ENCODE measurements at places on chromosomes 5 and 9.

DNA sequence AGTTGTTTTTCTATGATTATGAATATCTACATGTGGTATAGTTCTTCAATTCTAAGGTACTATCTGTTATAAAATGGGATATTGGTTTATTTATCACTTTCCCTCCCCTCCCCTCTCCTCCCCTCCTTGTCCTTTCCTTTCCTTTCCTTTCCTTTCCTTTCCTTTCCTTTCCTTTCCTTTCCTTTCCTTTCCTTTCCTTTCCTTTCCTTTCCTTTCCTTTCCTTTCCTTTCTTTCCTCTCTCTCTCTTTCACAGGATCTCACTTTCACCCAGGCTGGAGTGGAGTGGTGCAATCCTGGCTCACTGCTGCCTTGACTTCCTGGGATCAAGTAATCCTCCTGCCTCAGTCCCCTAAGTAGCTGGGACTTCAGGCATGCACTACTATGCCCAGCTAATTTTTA, 466.8 kb downstream of the DMAC1 start:
- DNase-seq = no peak

DNA sequence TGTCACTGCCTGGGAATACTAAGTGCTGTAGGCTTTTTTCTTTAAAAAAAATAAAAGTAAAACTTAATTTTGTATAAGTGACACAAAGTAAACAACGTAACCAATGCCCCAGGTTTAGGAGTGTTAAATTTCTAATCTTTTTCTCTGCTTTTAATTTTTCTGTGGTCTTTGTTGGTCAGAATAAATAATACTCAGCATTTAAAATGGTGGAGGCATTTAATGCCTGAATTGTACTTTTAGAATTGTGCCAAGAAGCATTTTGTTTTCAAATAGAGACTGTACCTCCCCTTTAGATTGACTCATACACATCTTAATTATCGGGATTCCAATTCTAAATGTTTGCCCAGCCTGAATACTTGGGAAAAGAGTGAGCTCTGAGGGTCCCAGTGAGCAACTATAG, 1.6 kb downstream of the DMXL1 start:
- DNase-seq = no peak

GRCh38 chr9:100066539-100066938, 32.3 kb downstream of the ERP44 start:
- DNase-seq = no peak

DNA sequence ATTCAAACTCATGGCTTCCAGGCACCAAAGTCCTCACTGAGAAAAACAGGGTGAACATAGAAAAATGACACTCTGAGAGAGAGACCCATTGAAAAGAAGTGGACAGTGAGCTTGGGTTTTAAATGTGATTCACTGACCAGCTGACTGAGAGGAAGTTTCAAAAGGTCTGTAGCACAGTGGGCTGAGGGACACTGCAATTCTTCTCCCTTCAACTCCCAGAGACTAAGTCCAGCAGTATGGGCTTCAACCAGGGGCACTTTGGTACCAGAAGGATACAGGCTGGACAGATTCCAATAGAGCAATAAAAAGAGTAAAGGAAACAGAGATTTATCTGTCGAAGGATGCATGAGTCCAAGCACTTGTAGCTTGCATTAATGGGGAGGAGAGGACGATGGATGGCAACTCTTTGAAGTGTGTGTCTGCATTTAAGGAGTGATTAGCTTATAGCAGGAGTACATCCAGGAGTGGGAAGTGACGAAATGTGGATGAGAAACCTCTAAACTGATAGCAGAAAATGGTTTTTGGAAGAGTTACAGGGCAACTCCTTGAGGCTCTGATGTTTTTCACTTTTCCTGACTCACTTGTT, 117.0 kb upstream of the ANKRD55 start:
- no peak for DNase-seq

- no peak for DNase-seq
These were observed 1829.9 kb downstream of the EFNA5 start for GRCh38 chr5:105840800-105841199.

DNA sequence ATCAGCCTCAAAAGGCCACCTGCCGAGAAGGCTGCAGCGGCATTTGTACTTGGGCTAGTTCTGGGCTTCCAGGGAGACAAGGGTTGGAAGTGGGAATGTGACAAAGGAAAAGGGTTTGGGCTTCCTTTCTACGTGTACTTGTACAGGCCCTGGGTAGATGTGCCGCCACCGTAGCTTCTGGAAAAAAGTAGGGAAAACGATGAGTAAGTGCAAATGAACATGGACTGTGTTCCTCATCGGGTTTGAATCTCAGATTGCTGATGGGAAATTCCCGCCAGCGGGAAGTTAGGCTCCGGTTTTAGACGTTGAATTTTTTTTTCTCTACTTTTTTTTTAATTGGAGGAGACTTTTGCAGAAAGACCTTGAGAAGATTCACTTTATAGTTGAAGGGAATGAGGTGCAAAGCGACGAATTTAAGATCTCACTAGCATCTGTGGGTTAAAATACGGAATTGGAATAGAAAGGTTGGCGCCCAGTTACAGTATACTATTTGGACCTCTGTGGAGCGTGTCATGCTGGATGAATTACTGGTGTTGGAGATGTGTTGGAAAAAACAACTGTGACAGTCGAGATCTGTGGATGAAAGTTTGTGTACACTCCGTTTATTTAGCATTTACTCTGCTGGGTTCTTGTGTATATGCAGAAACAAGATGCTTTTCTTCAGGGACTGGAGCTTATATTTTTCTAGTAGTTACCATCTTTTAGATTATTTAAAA, 1.2 kb downstream of the G3BP1 start:
- no peak for DNase-seq

DNA sequence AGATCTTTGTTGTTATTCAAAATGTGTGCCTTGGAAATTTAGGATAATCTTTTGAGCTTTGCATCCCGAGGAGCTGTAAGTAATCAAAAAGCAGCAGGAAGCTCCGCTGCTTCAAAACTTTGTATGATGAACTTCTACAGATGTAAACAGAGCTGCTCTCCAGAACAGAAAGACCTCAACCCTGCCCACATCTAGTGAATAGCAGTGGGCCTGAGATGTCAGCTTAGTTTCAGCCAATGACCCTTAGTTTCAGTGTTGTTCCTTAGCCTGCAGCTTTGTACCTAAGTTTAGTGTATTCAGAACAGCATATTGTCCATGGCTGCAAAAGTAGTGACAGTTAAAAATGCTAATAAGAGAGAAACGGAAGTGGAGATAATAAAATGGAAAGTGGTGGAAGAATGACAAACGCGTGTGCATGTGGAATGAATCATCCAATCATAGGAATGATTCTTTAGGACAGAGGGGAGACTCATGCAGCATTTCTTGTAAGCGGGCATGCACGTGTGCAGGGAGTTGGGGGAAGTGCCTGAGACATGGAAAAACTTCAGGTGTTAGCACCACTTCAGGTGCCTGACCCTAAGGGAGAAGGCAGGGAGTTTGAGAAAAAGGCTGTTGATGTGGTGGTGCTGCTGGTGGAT, 24.9 kb downstream of the SNX24 start:
- no peak for DNase-seq

Data from activated naive CD4-positive, alpha-beta T cell (primary cell).